Putamen (tissue), 1 donor: ENCODE measurements at places on chromosomes 7 and 10.

DNA sequence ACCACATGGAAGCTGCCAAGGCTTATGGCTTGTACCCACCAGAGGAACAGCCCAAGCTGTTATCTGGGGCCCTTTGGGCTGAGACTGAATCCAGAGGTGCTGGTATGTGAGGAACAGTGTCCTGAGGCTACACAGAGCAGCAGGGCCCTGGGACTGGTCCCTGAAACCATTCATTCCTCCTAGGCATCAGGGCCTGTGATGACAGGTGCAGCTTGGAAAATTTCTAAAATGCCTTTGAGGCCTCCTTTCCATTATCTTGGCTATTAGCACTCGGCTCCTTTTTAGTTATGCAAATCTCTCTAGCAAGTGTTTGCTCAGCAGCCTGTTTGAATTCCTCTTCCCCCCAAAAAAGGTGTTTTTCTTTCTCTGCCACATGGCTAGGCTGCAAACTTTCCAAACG is 1151.7 kb upstream of the LRRN3 start:
- DNase-seq: no peak

GRCh38 chr7:107668296-107668695 is 7.7 kb downstream of the SLC26A4 start:
- DNase-seq: no peak

GRCh38 chr10:15140698-15141097 is 27.8 kb downstream of the NMT2 start:
- DNase-seq: peak; percentile 27

DNA sequence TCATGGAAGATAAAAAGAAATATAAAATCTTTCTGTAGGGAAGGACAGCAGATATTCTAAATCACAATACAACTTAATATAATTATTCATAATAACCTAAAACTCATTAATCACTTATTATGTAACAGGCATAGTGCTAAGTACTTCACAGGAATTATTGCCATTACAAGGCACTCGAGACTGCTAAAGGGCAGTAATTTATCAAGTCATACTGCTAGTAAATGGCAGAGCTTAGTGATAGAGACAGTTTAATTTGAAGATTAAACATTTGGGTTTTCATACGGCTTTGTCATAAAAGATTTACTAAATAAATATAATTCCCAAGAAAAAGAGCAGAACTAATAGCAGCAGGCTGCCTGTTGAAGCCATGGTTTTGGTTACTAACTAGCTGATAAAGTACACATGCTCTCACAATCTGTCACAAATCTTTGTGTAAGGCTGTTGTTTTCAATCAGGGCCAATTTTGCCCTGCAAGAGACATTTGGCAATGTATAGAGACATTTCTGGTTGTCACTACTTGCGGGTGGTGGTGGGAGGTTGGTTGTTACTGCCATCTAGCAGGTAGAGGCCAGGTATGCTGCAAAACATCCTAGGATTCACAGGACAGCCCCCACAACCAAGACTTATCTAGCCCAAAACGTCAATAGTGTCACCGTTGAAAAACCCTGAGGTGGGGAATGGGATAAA is 233.3 kb upstream of the CACNA2D1 start:
- DNase-seq: no peak

- no peak for DNase-seq
These were observed 23.5 kb downstream of the MAT1A start for GRCh38 chr10:80265740-80266512.

GRCh38 chr7:112791465-112792168 is 1.4 kb upstream of the TMEM168 start:
- no peak for DNase-seq

- DNase-seq: no peak
These were observed 151.8 kb upstream of the MEOX2 start for GRCh38 chr7:15838265-15838664.

DNA sequence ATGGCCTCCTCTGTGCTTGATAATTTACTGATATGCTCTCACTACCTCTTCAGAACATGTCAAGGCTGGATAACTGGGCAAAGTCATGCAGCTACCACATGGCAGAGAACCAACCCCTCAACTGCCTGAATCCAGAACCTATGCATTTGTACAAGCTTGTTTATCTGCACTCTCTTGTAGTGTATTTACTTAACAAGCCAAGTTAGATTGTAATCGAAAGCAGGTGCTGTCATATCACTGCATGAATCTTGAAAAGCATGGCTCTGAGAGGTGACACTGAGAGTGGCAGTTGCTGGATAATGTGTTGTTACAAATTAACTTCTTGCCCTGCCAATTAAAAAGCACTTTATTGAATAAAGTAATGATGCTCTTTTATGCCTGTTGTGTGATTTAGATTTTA is 588.6 kb downstream of the NRG3 start:
- DNase-seq: no peak

DNA sequence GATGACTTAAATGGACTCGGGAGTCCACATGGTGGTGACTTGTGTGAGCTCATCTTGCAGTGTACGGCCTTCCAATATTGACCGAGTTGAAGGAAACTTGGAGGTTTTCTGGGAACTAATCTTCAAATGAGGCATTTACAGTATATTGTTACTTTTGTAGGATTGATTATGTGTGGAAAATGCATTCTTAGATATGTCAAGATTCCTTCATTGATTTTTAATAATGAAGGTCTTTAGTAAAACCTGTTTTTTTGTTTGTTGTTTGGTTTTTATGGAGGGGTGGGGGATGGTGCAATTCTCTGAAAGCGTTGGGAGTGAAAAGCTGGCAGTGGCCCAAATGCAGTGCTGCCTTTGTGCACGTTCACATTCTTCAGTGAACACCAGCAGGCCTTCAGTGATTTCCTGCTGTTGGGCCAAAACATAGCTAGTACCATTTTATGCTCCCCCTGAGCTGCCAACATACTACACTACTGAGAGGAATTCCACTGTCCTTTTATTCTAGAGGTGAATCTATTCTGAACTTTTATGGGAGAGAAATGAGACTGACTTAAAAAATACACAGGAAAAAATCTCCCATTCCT is 50.4 kb downstream of the CCNY start:
- DNase-seq: no peak

DNA sequence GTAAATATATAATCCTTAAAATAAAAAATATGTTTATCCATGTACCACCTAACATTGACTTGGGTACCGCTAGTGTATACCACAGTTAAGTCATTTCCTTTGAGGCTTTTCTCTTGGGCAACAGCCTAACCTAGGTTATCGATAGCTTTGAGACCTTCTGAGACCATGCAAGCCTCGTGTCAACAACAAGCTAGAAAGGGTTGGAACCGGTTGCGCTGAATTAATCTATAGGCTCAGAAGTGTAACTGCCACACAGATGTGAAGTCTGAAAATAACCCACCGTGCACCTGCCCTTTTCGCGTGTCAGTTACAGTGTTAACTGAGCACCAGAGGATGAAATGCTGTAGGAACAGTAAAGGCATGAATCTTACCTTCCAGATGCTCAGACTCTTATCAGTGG is 59.8 kb downstream of the ARID5B start:
- DNase-seq: no peak

DNA sequence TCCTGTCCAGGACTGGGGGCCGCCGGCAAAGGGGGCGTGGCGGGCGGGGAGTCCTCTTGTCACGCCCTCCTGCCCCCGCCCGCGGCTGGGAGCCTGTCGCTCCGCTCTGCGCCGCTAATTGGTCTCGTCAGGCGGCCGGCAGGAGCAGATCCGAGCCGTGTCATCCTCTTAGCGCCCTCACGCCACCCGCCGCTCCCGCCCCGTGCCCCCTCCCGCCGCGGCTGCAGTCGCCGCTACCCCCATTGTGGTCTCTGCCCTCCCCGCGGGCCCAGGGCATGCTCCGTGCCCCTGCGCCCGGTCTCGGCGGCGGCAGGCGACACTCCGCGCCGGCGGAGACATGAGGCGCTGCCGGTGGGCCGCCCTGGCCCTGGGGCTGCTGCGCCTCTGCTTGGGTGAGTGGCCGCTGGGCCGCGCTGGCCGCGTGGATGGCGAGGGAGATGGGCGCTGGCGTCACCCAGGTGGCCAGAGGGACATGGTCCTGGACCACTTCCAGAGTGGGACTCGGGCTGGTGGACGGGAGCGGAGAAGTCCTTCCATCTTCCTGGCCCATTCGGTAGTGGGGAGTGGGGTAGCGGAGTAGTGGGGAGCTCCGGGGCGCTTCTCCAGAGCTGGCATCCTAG is at the start of gene CDHR1:
TSS of gene CDHR1 (plus strand) at position 114 of the 620 bp plus-strand sequence. CDS start at position 338, 224 bp downstream.
- DNase-seq: peak; percentile 45

DNA sequence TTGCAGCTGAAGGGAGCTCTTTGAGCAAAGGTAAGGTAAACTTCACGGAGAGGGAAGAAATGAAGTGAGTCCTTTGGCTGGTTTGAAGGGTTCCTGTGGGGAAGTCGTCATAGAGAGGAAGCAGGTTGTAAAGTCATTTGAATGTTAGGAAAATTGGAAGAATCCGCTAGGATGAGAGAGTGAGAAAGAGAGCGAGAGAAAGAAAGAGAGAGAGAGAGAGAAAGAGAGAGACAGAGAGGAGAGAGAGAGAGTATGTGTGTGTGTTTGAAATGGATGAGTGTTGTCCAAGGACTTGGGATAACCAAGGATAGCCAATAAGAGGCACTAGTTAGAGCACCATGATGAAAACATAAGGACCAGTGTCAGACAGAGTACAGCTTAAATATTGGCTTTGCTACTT is 43.1 kb downstream of the FEZF1 start:
- DNase-seq: no peak

- DNase-seq: no peak
These were observed 122.3 kb downstream of the CCDC71L start for GRCh38 chr7:106538638-106539037.

DNA sequence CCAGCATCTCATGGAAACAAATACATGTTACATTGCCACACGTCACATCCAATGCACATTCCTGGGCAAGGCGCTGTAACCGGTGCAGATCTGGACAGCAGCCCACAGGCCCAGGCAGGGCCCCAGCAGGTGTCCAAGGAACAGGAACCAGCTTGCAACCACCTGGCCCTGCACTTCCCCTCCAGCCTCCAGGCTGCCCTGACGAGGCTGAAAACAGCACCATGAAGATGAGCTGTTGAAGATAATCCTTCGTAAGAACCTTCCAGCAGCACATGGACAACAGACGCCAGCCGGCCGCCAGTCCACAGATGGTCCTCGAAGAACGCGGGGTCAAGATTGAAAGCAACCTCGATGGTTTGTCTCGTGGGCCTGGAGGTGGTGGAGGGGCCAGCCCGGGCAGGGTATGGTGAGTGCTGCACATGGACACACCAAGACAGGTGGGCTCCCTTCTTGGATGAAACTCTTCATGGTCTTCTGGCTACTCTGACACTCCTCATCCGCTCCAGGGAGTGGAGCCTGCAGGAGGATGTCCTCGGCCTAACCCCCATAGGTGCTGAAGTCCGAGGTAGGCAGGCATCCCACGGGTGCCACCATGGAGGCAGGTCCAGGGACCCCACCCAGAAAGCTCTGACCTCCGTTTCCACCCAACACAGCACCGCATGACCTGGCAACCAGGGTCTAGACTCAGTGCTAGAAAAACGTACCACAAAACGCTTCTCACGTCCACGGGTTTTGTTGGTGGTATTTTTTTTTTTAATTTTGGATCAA is 22.9 kb downstream of the PDGFA start:
- no peak for DNase-seq

DNA sequence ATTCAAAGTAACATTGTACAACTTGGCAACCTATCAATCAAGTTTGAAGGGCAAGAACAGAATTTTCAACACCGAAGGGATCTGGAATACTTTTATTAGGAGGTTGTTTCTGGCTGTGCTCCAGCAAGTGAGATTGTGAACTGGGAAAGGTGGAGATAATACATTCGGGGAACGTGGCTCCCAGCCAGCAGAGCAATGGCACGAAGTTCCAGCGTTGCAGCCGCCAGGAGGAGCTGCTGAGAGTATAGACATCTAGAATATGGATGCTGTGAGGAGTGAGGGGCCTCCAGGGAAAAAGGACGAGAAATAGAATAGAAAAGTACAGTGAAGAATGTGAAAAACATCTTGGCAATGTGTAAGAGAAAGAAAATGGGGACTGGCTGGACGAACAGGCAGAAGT is 69.5 kb downstream of the TCERG1L start:
- DNase-seq: no peak

DNA sequence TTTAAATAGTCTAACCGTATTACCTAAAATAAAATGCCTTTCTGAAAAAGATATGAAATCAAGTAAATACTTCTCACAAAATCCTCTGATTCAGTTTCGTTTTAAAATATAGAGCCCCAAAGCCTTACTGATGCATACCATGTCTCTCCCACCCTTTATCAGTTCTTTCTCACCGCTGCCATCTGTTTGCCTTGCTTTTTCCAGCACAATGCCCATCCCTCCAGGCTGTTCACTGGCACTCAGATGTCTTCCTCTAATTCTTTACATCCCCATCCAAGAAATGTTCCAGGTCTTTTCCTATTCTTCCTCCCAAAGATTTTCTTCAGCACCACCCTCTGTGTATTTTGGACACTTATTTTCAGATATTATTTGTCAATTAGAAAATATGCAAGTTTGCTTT is 116.5 kb upstream of the LRRN3 start:
- no peak for DNase-seq

DNA sequence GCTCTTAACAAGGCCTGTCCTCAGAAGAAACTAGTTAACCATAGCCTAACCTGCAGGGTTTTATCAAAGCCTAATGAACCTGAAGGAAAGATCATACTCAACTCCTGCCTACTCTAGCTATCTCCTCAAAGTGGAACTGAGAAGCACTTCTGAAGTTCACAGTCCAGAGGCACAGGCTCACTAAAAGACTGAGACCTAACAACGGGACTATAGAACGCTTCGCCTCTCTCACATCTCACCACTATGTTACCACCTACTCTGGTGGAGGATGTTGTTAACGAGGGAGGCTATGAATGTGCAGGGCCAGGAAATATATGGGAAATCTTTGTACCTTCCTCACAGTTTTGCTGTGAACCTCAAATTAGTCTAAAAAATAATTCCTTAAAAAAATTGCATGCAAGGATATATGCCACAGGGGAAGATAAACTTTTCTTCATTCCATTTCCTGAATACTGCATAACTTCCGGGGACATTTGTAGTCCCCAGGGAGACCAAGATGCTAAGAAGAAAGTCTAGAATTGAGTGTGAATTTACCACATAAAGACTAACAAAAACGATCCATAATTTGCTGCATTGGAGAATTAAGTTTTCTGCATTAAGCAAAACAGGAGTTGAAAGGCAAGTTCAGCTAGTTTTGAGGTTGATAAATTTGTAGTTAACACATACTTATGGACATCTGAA is 21.6 kb downstream of the LIPJ start:
- DNase-seq: no peak

DNA sequence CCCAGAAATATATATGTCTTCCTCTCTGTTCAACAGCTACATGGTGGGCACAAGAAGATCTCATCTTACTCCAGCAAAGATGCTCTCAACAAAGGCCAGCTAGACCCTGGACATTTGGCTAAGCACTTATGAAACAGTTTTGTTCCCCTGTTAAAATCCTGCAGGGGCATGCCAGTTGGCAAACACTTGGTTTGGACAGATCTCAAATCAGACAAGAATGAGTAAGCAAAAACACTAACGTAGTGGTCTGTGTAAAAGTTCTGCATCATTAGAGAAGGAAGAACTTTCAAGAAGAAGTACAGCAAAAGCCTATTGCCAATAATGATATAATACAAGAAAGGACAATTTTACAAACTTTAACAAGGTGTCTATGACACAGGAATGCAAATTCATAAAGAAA is 125.6 kb downstream of the CALN1 start:
- DNase-seq: no peak
